PC-3 (cell line): ENCODE measurements at places on chromosomes 7 and 10. TPM values are rescaled to one million over a fixed set of nuclear protein-coding genes. Genes with fewer than 3 reads are reported as not detected.

Gene UCMA
- total RNA-seq = not detected in 2 replicates

DNA sequence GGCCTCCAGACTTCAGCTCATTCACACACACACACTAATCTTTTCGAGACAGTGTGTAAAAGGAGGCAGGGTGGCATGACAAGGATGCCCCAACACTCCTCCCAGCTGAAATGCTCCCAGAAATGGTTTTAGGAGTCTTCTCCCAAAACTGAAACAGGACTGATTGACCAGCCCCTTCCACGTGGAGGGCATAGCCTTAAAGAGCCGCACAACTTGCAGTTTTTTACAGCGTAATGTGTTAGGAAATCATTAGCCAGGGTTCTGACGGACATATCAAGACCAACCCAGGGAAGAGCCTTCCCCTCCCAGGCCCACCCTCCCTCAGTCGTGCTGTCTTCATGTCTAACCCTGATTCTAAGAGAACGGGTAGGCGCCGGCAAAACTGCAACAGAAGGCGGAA lies 224.6 kb downstream of the TNS3 start:
- no peak for DNase-seq

DNA sequence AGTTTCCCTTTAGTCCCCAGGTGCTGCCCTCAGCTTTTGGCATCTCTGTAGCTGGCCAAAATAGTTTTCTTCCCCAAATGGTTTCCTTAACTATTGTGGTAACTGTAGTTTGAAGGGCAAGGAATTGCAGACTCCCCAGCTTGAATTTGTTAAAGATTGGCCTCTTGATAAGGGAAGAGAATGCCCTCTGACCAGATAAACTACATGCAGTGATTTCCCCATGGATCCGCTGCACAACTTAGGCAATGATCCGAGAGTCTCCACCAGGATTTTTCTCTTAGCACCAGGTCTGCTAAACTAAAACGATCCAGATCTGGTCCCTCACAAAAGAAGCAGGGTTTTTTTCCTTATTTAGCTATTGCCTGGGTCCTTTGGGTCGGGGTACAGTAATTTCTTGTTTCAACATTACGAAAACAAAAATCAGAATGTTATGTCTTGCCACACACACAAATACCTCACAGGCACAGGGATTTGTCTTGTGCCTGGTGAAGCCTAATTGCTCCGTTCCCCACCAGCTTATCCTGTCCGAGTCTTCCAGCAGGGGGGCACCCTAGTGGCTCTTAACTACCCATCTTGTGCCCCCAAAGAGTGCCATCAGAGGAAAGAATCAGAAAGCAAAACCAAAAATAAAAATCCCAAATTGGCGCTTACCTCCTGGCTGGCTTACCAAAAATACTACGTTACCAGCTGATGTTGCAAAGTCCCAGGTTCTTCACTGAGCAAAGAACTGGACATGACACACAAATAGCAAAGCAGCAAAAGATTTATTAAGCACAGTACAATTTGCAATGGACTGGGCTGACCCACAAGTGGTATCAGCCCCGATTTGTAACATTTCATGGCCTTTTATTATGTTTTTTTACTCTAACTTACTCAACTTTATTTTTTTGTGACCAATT lies 16.4 kb upstream of the STEAP2 start:
- no peak for DNase-seq

DNA sequence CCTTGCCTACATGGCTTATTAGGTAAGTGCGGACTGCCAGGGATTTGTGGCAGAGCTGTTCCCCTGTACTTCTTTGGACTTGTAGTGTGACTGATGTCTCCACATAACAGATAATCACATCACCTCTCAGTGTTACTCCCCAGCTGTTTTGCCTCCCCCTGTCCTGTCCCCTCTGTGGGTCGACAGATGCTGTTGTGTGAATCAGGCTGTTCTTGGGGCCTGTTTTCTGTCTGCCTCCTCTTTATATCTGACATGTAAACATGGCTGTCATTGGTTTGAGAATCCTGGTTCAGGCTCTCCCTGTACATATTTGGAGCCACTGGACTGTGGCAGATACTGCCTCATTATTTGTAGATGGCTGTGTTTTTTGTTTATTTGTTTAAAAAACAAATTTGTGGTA lies 22.7 kb downstream of the CCNY start:
- DNase-seq = no peak

- DNase-seq = no peak
Measured at GRCh38 chr7:79971058-79971457, 163.6 kb upstream of the GNAI1 start.

Gene SPACDR
- total RNA-seq = 0.11 and 2.5 TPM in 2 replicates

DNA sequence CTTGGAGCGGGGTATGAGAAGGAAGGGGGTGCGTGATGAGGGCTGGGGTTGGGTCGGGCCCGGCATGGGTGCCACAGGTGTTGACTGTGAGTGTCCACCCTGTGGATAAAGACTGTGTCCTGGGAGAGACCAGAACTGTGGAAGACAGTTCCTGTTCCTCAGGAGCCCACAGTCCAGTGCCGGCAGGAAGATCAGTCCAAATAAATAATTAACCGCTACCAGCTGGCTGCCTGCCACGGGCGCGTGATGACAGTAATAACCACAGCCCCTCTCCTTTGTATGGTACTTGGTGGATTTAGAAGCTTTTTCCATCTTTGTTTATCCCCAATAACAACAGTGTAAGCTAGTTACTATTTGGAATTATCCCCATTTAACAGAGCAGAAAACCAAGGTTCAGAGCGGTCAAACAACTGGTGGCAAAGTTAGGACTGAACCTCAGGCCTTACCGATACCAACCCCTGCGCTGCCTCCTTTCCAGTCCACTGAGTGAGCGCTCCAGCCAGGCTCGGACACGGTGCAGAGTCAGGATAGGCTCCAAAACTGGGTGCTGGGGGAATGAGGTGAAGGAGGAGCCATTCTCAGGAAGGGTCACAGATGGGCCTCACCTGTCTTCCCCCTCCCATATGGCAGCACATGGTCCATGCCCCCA lies 5.1 kb downstream of the ZMIZ1 start:
- peak; percentile 71 for DNase-seq

GRCh38 chr10:43255634-43256431 lies 11.0 kb downstream of the RASGEF1A start:
- peak; percentile 48 for DNase-seq

- DNase-seq = peak; percentile 28
Measured at GRCh38 chr7:149773446-149774236, at the start of gene ZNF467. Gene ZNF467 (minus strand): TSS chr7:149773588. CDS start chr7:149771032, 2,556 bp downstream.

- DNase-seq = peak; percentile 15
Measured at GRCh38 chr7:29123626-29124190, 22.6 kb downstream of the CPVL start.

Gene SFTPA1
- total RNA-seq = not detected in 2 replicates

GRCh38 chr7:129993275-129993674 lies 40.5 kb upstream of the UBE2H start:
- no peak for DNase-seq

DNA sequence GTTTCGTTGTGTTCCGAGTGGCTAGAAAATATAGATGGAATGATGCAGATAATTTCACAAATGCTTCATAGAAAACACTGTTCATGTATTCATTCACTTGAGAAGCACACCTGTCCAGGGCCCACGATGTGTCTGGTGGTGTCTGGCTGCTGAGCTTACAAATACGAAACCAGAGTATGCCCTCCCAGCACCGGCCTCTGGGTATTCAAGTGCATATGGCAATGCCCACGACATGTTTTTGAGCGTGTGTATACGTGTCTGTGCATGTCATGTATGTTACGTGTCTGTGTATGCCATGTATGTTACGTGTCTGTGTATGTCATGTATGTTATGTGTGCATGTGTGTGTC lies 37.9 kb downstream of the IL2RA start:
- no peak for DNase-seq

- no peak for DNase-seq
Measured at GRCh38 chr10:100349087-100349486, 2.1 kb downstream of the SCD start.

- peak; percentile 18 for DNase-seq
Measured at GRCh38 chr7:16543456-16543855, 16.8 kb downstream of the LRRC72 start.

DNA sequence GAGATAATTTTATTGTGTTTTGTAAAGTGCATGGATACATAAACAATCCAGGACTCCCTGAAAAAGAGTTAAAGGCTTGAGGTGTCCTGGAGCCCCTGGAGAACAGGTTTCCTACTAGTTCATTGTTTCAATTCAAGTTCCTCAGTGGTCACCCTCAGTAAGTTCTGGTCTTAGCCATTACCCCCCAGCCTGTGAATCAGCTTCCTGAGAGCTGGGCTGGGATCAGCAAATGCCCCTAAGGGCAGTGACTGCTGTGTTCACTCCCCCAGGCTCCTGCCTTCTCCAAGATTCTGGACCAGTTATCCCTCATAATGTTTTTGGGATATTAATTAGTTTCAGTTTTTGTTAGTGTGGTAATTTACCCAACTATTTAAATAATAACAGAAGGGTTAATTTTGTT lies 151.6 kb upstream of the PRSS58 start:
- DNase-seq = peak; percentile 24

Gene GDF2
- total RNA-seq = not detected in 2 replicates

- DNase-seq = no peak
Measured at GRCh38 chr10:6072215-6072934, 10.2 kb upstream of the IL2RA start.

Gene MPP7
- total RNA-seq = 8.9 and 9.1 TPM in 2 replicates

Gene GATAD1
- 15.8 and 20.0 TPM in 2 replicates for total RNA-seq

Gene GBX1
- total RNA-seq = not detected in 2 replicates

DNA sequence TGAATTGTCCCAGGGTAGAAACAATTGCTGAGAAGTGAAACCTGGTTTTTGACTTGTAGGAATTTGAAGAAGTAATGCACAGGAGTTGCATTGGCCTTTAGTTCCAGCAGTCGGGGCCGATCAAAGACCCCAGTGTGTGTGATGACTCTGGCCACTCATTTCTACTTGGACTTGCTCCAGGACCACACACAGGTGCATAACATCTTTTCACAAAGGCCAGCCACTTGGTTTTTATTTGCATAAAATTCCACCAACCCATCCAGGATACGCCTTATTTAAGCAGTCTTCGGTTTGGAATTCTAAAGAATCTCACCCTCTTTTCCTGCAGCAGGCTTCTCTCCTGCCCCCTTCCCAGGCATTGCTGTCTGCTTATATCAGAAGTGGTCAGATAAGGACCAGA lies 162.0 kb upstream of the HABP2 start:
- DNase-seq = no peak

Gene SFRP5
- not detected in 2 replicates for total RNA-seq

DNA sequence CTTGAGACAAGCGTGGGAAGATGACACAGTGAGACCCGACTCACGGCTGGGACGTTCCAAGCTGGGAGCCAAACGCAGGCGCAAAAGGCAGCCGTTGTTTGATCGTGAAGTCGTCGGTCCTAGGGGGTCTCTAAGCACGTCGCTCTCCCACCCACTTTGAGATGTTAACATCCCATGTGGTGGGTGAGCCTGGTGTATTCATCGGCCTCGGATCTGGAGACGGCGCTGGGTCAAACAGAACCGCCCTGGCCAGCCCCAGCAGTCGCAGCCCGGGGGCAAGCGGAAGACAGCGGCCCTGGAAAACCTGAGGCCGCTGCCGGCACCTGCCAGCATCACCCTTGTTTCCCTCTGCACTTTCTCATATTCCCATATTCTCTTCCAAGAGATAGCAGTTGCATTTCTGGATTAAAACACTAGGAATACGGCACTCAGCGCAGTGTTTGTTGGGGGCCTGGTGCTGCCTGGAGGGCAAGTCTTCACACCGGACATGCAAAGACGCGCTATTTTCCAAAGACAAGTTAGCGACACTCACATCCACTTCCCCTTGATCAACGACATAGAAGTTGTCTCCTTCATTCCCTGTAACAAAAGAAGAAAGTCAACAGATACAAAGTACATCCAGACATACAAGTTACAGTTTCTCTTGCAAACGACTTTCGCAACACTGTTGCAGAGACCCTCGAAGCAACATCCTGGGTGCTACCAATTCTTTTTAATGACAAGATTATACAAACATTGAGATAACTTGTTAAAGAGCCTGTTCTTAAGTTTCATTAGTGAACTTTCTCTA lies 86.2 kb upstream of the PDGFA start:
- DNase-seq = no peak

- DNase-seq = no peak
Measured at GRCh38 chr10:86611386-86611785, 43.0 kb upstream of the OPN4 start.

Gene NEUROG3
- total RNA-seq = not detected in 2 replicates

DNA sequence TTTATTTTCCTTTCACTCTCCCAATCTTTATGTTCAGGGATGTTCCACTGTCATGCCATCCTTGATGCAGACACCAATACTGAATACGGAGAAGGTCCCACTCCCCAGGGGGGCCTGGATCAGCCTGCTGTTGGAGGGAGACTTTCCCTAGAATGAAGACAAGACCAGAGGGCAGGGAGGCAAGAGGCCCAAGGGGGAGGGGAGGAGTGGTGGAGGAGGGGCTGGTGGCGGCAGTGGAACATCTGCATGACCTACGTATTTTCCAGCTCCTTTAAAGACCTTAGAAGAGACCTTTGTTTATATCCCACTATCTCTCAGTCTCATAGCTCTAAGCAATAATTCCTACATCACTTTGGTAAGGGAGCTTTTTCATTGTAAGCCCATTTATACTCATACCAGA lies 183.0 kb downstream of the HECW1 start:
- DNase-seq = no peak

DNA sequence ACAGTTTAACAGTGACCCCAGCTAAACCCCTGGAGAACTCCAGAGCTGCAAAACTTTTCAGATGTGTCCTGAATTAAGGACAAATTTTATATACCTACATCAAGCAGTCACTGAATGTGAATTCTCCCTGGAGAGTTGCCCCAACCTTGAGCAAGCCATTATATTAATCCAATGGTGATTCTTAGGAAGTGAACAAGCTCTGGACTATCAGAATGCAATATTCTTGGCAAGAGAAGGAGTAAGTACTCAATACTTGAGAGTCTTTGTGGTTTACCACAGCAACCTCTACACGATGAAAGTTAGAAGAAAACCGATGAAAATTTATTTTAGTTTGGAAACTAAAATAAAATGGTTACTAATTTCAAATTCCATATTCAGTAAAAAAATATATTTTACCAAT lies 19.3 kb upstream of the ZNF365 start:
- DNase-seq = no peak

Gene TMEM178B
- total RNA-seq = 0.29 and 0.46 TPM in 2 replicates

GRCh38 chr7:158343936-158344455 lies 243.6 kb downstream of the PTPRN2 start:
- no peak for DNase-seq

Gene COL1A2
- not detected in 2 replicates for total RNA-seq

- DNase-seq = no peak
Measured at GRCh38 chr7:142787783-142788182, 17.0 kb downstream of the PRSS2 start.

Gene C7orf57
- 0.15 TPM in 1 of 2 replicates, not detected in the other for total RNA-seq

Gene MALRD1
- not detected in 2 replicates for total RNA-seq

GRCh38 chr7:90980545-90980944 lies 283.7 kb upstream of the FZD1 start:
- DNase-seq = no peak

DNA sequence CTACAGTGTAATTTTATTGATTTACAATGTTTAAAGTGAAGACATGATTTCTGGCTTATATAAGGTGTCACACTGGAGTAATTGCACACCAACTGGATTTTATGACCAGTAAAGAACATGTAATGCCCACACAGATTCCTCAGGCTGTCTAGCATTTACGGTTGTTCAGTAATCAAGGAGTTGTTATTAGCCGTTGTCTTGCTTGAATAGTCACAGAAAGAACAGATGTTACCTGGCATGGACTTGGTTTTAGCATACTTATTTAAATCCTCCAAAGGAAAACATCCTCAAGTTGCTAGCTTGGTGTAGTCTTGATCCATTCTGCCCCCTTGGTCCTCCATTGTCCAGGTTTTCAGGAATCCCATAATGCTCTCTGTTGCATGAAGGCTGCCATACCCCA lies 65.8 kb downstream of the POU6F2 start:
- no peak for DNase-seq
